ENCODE measurements at places on chromosomes 2 and 18.

GRCh38 chr2:209642146-209642820 is 129.3 kb upstream of the UNC80 start:
- no peak for DNase-seq

DNA sequence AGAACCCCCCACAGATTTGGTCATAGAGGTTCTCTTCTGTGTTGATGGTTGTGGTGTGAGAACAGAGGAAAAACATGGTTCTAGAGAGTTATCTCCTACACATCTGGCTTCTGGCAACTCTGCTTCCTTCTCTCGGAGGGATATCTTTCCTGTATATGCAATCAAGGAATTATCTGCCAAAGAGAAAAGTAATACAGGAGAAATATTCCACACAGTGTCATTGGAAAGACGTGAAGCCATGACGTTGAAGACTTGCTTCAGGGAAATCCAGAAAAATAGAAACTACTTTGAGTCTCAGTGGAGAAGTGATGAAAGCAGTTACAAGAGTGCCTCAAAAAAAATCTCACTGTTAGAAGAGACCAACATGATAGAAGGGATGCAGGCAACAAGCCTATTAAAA is 78.5 kb downstream of the RAB31 start:
- DNase-seq, result no peak

GRCh38 chr2:227865291-227865690 is 6.1 kb upstream of the DAW1 start:
- DNase-seq, result no peak

- no peak for DNase-seq
Observed at GRCh38 chr2:162731917-162732804, 106.4 kb downstream of the KCNH7 start.

- no peak for DNase-seq
Observed at GRCh38 chr2:197934934-197935289, 130.5 kb downstream of the PLCL1 start.

GRCh38 chr2:146950361-146950760 is 894.5 kb upstream of the ACVR2A start:
- DNase-seq, result no peak

All from T1000 (cell line).